GM12878 (cell line): ENCODE measurements at places on chromosomes 5 and 9. TPM values are rescaled to one million over a fixed set of nuclear protein-coding genes. Genes with fewer than 3 reads are reported as not detected.

The TICAM2 gene
- polyA plus RNA-seq: 3.3 and 4.3 TPM in 2 replicates

The TAF11L10 gene
- polyA plus RNA-seq: not detected in 2 replicates

The SNCAIP gene
- 0.11 and 0.15 TPM in 2 replicates for polyA plus RNA-seq

The RNF183 gene
- not detected in 2 replicates for polyA plus RNA-seq

The PTRH1 gene
- 36.3 and 36.4 TPM in 2 replicates for polyA plus RNA-seq

The FOXD4 gene
- polyA plus RNA-seq: 0.13 and 0.15 TPM in 2 replicates

The PCDHGC4 gene
- polyA plus RNA-seq: 0.21 and 0.31 TPM in 2 replicates

The CCL21 gene
- not detected in 2 replicates for polyA plus RNA-seq

The LHFPL2 gene
- polyA plus RNA-seq: 5.6 and 6.1 TPM in 2 replicates
